Kidney glomerular epithelial cell (primary cell): ENCODE measurements at places on chromosomes 4 and X.

DNA sequence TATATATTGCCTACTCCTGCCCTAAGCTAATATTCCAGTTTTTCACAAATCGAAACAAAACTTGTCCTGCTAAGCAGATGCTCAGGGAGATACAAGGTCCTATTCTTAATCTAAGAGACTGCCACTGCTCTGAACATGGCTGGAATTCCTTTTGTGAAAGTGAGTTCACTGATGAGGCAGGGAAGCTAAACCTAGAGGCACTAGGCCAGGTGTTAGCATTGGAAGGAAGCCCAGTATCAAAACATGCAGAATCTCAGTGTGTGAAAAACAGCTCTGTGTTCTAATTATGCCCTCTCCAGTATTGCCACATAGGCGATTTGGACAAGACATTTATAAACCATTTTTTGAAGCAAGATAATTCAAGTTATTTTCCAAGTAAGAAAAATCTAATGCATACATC is 47.6 kb downstream of the ABCG2 start:
- DNase-seq, result no peak

- no peak for DNase-seq
Measured at GRCh38 chr4:146049802-146050201, 111.2 kb upstream of the ZNF827 start.

DNA sequence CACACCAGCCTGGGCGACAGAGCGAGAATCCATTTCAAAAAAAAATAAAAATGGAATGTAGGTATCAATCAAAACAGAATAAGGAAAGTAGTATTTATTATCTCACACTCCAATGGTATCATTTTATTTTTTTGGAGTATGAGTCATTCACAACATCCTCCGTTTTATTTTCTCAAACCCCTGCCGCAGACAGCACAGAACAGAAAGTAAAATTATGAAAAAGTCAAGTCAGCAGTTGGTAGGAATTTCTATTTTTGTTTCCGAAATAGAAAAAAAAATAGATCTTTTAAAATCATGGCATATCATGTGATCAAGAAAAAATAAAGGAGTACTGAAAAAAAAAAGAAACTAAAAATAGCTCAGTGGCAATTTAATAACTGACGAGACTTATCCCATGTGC is 490.7 kb upstream of the TENM3 start:
- peak; percentile 43 for DNase-seq

GRCh38 chr4:35106091-35106734 is 1138.1 kb downstream of the ARAP2 start:
- DNase-seq, result no peak

DNA sequence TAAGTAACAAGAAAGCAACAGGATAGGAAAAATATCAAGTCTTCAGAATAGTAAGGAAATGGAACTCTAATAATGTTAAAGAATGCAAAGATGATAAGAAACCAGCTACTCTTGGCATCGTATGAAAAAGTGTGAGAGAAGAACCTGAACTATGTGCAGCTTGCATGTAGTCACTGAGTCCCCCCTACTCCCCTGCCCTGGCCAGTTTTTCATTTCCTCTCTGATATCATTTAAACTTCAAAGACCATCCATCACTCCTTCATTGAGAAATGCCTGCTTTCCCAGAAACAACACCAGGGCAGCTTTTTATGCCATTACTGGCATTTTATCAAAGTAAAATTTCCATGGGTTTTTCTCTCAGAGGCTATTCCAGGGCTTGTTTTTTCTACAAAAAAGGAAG is 28.1 kb downstream of the INPP4B start:
- no peak for DNase-seq

DNA sequence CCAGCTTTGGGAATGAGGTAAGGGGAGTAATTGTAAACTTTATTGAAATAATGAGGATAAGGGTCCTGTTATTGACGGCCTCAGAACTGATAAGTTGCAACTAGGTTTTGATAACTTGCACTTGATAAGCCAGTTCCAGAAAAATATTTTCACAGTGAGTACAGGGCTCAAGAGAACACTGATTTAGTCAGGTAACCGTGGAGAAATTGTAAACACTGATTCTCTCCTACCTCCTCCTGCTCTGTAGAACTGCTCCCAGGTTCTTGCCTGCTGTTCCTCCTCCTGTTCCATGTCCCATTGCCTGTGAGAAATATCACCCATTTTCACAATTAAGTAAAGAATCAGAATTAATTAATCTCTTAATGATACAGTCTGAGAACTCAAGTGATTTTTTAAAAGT is 55.0 kb upstream of the CXXC4 start:
- DNase-seq, result no peak

- DNase-seq, result no peak
Measured at GRCh38 chr4:3530051-3530450, 2.2 kb downstream of the LRPAP1 start.

DNA sequence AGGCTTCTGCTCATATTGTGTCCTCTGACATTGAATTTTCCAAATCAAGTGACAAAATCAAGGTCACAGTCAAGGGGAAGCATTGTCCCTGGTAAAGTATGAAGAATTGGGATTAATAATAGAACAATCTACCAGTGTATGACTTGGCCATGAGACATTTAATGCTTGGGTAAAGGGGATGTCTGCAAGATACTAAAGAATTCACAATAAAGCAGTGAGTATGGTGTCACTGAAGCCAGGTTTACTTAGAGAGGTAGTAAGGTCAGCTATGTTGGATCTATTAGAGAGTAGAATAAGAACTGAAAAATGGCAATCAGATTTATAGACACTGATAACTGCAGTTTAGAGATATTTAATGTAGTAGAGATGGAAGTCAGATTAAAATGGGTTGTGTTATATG is 349.2 kb downstream of the BMPR1B start:
- DNase-seq, result no peak

DNA sequence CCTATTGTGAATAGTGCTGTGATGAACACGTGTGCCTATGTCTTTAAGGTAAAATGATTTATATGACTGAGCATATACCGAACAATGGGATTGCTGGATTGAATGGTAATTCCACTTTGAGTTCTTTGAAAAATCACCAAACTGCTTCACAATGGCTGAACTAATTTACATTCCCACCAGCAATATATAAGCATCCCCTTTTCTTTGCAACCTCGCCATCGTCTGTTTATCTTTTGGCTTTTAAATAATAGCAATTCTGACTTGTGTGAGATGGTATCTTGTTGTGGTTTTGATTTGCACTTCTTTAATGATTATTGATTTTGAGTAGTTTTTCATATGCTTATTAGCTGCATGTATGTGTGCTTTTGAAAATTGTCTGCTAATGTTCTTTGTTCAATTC is 31.8 kb upstream of the UGT2A1 start:
- no peak for DNase-seq

GRCh38 chr4:174401471-174402130 is 117.9 kb downstream of the CEP44 start:
- peak; percentile 82 for DNase-seq

DNA sequence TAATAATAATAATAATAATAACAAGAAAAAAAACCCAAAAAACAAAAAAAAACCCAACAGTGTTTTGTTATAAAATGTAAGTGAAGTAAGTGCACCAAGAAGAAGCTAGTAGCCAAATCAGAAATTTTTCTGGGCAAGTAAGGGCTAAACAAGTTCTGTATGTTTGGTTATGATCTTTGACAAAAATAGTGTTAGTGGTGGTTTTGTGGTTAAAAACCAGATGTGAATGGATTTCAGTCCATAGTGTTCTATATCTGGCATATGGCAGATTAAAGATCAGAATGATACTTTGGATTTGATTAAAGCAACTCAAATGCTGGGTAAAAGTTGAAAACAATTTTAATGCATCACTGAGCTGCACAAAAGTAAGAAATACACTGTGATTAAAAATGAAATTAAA is 116.5 kb upstream of the NDST4 start:
- DNase-seq, result no peak

- no peak for DNase-seq
Measured at GRCh38 chr4:123588631-123589241, 192.1 kb downstream of the SPRY1 start.

DNA sequence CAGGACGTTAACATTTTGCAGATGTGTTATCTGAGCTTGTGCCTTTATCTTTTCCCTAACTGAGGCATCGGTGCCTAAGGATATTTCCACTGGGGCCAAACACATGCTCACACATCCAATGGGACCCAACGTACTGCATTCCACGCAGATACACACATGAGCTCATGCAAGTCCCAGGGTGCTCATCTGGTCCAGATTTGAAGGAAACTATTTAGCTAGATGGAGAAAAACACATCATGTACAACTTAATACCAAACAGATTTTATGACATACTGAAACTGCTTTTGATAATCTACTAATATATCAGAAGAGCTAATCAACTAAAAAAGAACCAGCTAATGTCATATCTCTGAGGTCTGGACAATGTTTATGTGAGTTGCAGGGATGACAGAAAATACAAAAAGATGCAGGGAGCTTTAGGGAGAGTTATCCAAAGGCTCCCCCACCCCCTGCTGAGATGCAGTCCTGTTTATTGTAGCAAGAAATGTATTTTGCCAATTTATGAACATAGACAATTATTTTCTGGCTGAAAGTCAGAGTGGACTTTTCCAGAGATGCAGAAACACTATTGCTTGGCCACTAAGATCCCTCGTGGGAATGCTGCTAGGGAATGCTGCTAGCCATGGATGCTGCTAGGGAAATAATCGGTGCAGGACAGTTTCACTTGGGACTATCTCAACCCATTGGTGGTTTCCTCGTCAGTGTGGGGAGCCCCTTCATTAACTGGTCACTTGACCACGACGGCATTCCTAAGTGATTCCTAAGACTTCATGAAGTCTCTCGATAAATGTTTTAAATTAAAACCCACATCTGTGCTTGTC is 172.8 kb downstream of the SMIM20 start:
- no peak for DNase-seq

- DNase-seq, result no peak
Measured at GRCh38 chrX:116667346-116668134, 204.8 kb upstream of the CT83 start.

DNA sequence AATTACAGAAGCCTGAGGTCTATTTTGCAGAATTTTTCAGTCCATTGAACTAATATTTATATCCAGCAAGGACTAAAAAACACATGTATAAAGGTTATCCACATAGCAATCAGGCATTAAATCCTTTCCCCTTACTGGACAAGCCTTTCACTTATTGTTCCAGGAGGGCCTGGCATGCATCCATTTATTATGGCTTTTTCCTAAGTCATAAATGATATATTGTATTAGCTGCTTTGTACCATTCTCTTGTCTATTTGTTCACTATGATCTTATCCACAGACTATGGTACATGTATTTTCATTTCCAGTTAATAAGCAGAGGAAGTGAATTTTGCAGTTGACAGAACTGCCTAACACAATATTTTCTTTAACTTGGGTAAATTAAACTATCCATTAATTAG is 105.4 kb upstream of the ANK2 start:
- DNase-seq, result no peak

- DNase-seq, result no peak
Measured at GRCh38 chr4:13097971-13098370, 386.2 kb downstream of the RAB28 start.

- DNase-seq, result no peak
Measured at GRCh38 chrX:107204068-107204605, 2.1 kb downstream of the NUP62CL start.

DNA sequence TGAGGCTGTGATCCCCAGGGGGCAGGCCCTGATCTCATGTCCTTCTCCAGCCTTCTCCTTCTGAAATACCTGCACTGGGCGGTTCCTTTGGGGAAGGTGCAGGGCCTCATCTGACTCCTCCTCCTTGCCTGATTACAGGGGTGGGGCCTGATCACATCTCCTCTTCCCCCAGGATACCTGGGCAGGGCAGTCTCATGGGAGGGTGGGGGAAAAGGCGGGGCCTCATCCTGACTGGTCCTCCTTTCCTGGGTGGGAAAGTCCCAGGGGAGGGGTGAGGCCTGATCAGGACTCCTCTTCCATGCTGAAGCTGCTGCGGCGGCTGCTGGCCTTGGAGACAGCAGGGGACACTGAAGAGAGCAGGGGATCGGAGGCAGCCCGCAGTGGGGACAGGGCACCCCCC is 13.3 kb downstream of the TFE3 start:
- no peak for DNase-seq

GRCh38 chr4:61934198-61934597 is 734.1 kb downstream of the ADGRL3 start:
- DNase-seq, result no peak
